ENCODE measurements at places on chromosomes 4 and X.

GRCh38 chr4:30854531-30854930 lies 134.4 kb downstream of the PCDH7 start:
- no peak for DNase-seq

GRCh38 chr4:161404346-161405110 lies 759.3 kb downstream of the FSTL5 start:
- DNase-seq, result no peak

DNA sequence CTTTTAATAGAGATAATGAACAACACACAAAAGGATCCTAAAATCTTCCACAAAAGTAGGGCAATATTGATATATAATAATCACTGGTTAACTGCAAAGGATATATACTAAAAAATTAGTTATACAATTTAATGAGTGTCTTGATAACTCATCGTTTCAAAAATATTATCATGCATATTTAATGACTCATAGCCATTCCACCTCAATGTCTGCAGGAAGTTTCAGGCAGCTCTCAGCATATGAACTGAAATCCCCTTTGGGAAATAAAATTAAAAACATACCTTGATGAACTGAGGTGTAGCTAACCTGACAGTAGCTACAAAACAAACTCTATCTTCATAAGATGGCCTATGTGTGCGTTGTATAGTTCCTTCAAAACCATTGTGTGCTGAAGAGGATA lies 62.9 kb downstream of the TMEM165 start:
- DNase-seq, result no peak

DNA sequence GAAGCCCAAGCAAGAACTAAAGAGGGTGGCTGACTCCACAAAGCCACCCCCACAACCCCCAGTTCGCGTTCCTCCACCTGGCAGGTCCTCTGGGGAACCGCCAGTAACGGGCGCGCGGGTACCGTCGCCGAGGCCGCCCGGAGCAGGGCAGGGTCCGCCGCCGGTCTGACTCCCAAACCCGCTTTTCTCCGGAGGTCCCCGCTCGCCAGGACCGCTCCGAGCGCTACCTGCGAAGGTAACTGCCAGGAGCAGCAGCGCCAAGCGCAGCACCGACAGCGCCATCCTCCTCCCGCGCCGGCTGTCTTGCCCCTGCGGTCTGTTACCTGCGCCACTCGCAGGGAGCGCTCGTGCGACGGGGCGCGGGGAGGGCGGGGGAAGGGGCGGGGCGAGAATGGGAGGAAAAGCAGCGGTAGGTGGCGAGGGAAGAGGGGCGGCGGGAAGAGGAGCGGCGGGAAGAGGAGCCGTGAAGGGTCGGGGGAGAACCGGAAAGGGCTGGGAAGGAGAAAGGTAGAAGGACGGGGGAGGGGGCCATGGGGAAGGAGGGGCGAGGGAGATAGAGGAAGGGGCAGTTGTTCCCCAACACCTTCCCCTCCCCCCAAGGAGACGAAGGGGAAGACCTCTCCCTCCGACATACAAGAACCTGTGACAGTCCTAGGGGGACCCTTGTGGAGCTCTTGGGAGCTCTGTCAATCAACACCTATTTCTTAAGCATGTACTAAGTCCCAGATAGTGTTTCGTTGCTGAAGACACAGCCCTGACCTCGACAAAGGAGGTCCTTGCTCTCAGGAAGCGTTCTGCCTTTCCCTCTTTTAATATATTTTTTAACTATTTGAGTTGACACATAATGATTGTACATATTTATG lies at the start of gene SPINK2:
Gene SPINK2 (minus strand): TSS at position 321 of the 863 bp plus-strand sequence. CDS start 39 bp downstream, at position 282.
- DNase-seq, result peak; percentile 73

- no peak for DNase-seq
These were observed 13.0 kb downstream of the SEPTIN11 start for GRCh38 chr4:76962406-76963130.

DNA sequence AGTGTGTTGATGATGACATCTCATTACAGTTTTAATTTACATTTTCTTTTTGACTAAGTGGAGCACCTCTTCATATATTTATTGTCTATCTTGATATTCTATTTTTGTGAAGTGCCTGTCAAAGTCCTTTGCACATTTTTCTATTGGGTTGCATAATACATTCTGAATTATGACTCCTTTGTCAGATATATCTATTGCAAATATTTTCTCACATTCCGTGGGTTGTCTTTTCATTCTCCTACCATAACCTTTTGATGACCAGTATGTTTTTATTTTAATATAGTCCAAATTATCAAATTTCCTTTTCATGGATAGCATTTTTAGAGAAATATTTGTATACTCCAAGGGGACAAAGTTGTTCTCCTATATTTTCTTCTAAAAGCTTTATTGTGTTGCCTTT lies 126.4 kb downstream of the PJA1 start:
- DNase-seq, result no peak

GRCh38 chrX:100593581-100593980 lies 8.8 kb downstream of the TNMD start:
- no peak for DNase-seq

GRCh38 chr4:7547368-7548040 lies 112.8 kb upstream of the PSAPL1 start:
- DNase-seq, result no peak

DNA sequence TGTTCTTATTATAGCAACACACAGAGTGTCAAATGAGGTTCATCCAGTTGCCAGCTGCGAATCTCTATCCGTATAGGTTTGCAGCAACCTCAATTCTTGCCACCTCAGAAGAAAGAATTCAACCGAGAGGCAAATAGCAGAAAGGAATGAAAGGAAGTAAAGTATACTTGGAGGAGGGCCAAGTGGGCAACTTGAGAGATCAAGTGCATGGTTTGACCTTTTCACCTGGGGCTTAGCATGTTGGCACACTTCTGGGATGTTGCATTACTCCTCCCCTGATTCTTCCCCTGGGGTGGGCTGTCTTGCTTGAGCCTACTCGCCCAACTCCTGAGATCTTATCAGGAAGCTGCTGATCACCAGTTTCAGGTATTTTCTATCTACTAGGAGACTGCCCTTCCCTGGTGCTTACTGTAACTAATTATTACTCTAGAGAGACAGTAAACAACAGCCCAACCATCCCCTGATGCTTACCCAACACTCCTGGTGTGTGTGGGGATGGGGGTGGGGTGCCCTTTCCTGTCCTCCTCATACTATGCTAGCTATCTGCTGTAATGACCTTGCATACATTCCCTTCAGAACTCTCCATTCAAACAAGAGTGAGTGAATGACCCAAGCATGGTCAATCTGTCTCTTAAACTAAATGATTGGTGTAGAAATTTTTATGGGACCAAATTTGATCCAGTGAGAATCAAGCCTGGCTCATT lies 7.3 kb upstream of the TMEM33 start:
- no peak for DNase-seq

GRCh38 chr4:16739997-16740624 lies 158.3 kb downstream of the LDB2 start:
- no peak for DNase-seq

DNA sequence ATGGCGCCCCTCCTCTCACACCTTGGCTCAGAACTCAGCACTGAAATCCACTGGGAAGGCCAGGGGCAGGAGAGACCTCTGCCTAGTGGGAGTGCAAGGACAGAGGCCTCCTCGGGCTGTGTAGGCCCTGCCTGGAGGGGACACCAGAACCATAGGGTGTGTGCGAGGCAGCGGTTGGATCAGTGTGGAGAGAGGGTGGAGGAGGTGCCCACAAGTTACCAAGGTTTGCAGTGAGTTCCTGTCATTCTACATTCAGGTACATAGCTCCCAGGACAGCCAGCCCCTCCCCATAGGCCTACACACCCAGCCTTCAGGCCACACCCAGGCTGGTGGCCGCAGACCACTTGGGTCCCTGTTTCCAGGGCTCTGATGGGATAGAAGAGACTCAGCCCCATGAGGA lies 19.2 kb upstream of the SPON2 start:
- DNase-seq, result peak; percentile 7

DNA sequence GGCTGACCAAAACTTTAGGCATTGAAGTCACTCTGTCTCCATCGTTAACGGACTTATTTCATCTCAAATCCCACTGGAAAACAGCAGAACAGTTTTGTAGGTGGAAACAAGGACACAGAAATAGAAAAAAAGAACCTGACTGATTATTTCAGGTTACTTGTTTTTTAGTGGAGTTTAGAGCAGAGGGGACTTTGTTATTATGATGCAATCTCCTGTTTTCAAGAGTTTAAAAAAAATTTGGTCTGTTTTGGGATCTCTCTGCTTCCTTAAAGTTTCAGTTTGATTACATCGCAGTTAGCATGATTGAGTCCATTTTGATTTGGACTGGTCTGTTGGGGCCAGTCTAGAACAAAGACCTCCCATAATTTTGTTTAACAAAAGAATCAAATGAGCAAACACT lies 13.6 kb downstream of the PROM1 start:
- DNase-seq, result no peak

- no peak for DNase-seq
These were observed 29.6 kb downstream of the NOP14 start for GRCh38 chr4:2933566-2934076.

GRCh38 chr4:27592738-27593137 lies 732.1 kb downstream of the STIM2 start:
- DNase-seq, result no peak

- DNase-seq, result no peak
These were observed 942.2 kb downstream of the TRAM1L1 start for GRCh38 chr4:116143198-116143597.

DNA sequence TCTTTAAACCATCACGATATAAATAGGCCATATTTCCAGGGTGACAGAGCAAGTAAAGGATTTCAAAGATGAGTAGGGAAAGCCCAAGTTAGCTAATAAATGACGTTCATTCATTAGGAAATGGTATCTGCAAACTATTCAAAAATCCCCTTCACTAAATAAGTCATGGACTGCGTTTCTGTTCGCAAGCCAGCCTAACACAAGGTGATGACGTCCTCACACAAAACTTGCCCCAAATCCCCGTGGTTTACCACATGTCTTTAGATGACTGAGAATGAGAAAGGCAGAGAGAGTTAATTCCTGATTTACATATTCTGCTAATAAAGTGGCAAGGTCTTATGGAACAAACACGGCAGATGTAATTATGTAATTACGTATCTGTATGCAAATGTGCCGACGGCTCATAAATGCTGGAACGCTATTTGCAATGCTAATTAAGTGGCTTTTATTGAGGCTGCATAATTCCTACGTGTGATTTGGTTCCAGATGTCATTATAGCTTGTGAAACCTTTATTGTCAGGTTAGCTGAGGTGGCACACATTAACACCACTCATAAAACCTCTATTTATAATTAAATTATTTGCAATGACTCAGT lies 437.7 kb upstream of the FRG1 start:
- no peak for DNase-seq

GRCh38 chrX:45295259-45295986 lies 94.7 kb upstream of the DIPK2B start:
- no peak for DNase-seq

- DNase-seq, result no peak
These were observed 47.8 kb upstream of the SETD7 start for GRCh38 chr4:139603576-139604410.

- no peak for DNase-seq
These were observed 690.0 kb upstream of the HS3ST1 start for GRCh38 chr4:12118651-12119213.

- DNase-seq, result no peak
These were observed 257.7 kb downstream of the ANKRD50 start for GRCh38 chr4:124454772-124455270.

GRCh38 chr4:9983211-9983610 lies 38.1 kb downstream of the SLC2A9 start:
- DNase-seq, result no peak

- DNase-seq, result no peak
These were observed 1.1 kb downstream of the GAB1 start for GRCh38 chr4:143337600-143338287.

- no peak for DNase-seq
These were observed 4.1 kb downstream of the AFF2 start for GRCh38 chrX:148504506-148504905.

GRCh38 chr4:98711526-98711925 lies 53.1 kb upstream of the TSPAN5 start:
- DNase-seq, result no peak

DNA sequence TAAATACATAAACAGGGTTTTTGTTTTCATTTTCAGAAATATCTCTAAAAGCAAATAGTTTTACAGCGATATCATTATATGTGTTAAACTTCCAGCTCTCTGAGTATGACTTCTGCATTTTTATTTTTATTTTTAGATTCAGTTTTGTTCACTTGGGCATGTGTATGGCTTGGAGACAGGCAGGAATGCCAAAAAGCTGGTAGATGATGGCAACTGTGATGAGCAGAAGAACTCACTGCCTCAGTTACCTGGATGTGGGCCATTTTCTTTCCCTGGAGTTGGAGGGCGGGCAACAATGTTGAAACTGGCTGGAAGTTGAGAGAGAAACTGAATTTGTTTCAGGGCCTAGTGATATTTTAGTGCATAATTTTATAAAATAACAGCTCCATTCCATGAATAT lies 266.4 kb downstream of the ARHGAP24 start:
- no peak for DNase-seq

DNA sequence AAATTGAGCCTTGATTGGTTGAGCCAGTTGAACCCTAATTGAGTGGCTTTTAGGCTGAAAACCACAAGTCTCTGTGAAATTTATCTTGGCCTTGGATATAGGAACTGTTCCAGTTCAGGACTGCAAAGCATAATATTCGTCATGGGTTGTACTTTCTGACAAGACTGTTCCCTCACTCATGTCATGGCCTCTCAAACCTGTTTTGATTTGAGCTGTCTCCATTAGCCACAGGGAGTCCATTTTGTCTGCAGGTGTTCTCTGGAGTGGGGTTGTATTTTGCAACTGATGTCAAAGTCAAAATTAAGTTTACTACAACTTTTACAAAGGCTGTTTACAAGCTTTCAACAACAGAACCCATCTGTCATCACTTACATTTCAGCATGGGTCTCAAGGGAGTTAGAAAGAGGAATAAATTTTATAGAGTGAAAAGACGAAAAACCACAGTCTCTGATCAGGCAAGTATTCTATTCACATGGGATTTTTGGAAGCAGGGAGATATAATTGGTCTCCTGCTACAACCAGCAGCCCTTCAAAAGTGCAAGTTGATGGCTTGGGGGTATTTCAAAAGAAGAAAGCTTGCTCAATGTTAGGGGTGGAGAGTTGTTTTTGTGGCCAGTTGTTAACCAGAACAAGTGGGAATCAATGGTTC lies 1716.3 kb downstream of the C4orf33 start:
- DNase-seq, result no peak

GRCh38 chr4:113979148-113979904 lies at the start of gene ARSJ:
TSS of gene ARSJ (minus strand) at chr4:113979647. CDS start at chr4:113978834, 813 bp downstream.
- DNase-seq, result peak; percentile 23

GRCh38 chr4:176745902-176746301 lies 46.8 kb downstream of the VEGFC start:
- DNase-seq, result no peak
